ENCODE measurements at places on chromosomes 6 and 20. TPM values are rescaled to one million over a fixed set of nuclear protein-coding genes. Genes with fewer than 3 reads are reported as not detected.
A peak's percentile ranks its signal among the peaks of the same experiment; 100 is the strongest.

DNA sequence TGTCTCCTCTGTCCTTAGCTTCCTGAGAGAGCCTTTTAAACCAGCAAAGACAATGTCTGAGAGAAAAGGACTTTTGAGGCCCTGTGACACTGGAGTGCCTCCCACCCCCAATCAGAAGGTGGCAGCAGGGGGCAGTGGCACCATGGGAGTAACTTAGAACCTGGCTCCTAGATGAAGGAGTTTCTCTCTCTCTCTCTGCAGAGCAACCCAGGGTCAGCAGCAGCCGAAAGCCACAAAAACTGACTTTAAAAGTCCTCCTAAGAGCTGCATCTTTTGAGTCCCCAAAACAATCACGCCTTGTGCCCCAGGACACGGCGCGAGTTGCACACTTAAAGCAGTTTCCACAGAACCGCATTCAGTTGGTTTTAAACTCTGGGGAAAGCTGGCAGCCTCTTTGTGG lies 5.3 kb upstream of the TCP11 start:
- H3K4me1 ChIP-seq, result peaks cover 22% of the 10 kb centered on the region
- H3K27me3 ChIP-seq, result no peaks in the 10 kb centered on the region
- no peaks in the 10 kb centered on the region for H3K36me3 ChIP-seq
- DNase-seq, result peak; percentile 65
- H3K27ac ChIP-seq, result no peak overlapping the region

- H3K27me3 ChIP-seq, result no peaks in the 10 kb centered on the region
- H3K4me1 ChIP-seq, result peaks cover 46% of the 10 kb centered on the region
- no peak for DNase-seq
- no peak overlapping the region for H3K4me3 ChIP-seq
Measured at GRCh38 chr20:53940360-53940702, 130.1 kb downstream of the BCAS1 start.

GRCh38 chr6:105161421-105161820 lies 18.4 kb downstream of the POPDC3 start:
- no peak for DNase-seq
- no peak overlapping the region for H3K4me3 ChIP-seq
- H3K27me3 ChIP-seq, result no peaks in the 10 kb centered on the region

DNA sequence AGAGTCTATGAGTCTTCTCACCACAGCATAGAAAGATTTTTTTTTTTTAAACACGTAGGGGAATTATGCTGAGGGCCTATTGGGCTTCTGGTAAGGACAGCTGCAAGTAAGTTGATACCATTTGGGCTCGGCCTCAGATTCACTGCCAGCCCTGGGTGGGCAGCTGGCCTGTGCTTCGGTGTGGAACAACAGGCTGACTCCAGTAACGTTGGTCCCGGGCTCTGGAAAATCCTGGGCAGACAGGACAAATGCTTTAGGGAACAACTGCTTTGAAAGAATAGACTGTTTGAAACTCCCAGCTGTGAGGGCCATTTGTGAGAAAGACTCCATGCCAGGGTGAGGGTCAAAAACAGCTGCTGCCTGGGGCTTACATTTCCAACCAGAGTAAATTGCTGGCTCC lies 366.5 kb downstream of the QKI start:
- H3K4me1 ChIP-seq, result peaks cover 4% of the 10 kb centered on the region
- H3K27ac ChIP-seq, result no peak overlapping the region
- H3K36me3 ChIP-seq, result no peaks in the 10 kb centered on the region
- H3K27me3 ChIP-seq, result no peaks in the 10 kb centered on the region
- no peak overlapping the region for H3K4me3 ChIP-seq
- DNase-seq, result peak; percentile 78

- no peak overlapping the region for H3K4me3 ChIP-seq
- no peaks in the 10 kb centered on the region for H3K36me3 ChIP-seq
- peaks cover 7% of the 10 kb centered on the region for H3K4me1 ChIP-seq
- no peaks in the 10 kb centered on the region for H3K27me3 ChIP-seq
- H3K27ac ChIP-seq, result no peak overlapping the region
Measured at GRCh38 chr6:129113637-129114036, 230.7 kb downstream of the LAMA2 start.

GRCh38 chr6:66189915-66190314 lies 482.9 kb upstream of the EYS start:
- no peaks in the 10 kb centered on the region for H3K4me1 ChIP-seq
- no peak overlapping the region for H3K27ac ChIP-seq
- H3K36me3 ChIP-seq, result no peaks in the 10 kb centered on the region
- DNase-seq, result no peak
- no peaks in the 10 kb centered on the region for H3K27me3 ChIP-seq

DNA sequence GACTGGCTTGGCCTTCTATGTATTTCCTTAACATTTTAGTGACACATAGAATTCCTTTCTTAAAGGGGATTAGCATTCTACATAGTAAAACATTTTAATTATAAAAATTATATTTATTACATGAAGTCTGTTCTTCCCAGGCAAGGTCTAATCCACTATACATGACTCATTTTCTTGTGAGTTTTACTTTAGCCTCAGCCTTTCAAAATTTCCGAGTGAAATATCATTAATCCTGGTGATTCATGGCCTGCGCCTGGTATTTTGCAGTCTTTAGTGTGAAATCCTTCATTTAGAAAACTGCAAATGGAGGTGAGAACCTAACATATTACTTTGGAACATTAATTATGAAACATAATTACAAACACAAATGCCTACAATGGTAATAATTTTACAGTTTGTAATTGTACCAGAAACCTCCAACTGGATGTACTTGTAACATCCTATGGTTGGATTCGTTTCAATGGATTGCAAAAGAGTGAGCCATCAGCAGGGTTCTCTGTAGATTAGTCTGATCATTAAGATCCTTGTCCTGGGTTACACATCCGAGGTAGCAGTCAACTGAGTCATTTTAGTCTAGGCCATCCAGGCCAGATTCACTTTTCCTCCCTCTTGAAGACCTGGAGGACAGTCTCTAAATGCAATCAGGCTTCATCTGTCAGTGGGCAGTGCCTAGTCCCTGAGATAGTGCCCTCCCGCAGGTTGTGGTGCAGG lies 272.0 kb downstream of the PACRG start:
- no peak overlapping the region for H3K27ac ChIP-seq
- no peaks in the 10 kb centered on the region for H3K27me3 ChIP-seq
- no peak for DNase-seq
- no peaks in the 10 kb centered on the region for H3K36me3 ChIP-seq
- no peak overlapping the region for H3K4me3 ChIP-seq
- H3K4me1 ChIP-seq, result no peaks in the 10 kb centered on the region

DNA sequence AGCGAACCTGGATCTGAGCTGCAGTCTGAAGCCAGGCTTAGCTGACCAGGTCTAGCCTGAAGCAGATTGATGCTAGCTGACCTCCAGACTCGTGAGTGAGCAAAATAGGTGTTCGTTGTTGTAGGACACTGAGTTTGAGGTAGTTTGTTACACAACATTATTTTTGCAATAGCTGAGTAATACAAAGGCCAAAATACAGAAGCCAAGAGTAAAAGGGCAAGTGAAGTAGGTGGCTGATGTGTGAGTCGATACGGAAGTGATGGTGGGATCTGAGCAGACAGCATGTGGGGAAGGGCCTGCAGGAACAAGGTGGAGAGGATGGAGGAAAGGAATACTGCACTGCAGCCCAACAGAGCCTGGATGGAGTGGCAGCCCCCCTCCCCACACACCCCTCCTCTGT lies 8.5 kb upstream of the SPATS1 start:
- H3K4me3 ChIP-seq, result no peak overlapping the region
- no peaks in the 10 kb centered on the region for H3K36me3 ChIP-seq
- peaks cover 21% of the 10 kb centered on the region for H3K27me3 ChIP-seq
- no peaks in the 10 kb centered on the region for H3K4me1 ChIP-seq
- H3K27ac ChIP-seq, result no peak overlapping the region

The AVP gene
- total RNA-seq, result not detected

The PKIB gene
- total RNA-seq, result 5.3 TPM

The ULBP1 gene
- 1.7 TPM for total RNA-seq

Data from lung (tissue), 17 donors.